NCI-H2227 treated with DMSO at 0.1 percent for 48 hours (cell line): ENCODE measurements at places on chromosomes 6 and 20.

DNA sequence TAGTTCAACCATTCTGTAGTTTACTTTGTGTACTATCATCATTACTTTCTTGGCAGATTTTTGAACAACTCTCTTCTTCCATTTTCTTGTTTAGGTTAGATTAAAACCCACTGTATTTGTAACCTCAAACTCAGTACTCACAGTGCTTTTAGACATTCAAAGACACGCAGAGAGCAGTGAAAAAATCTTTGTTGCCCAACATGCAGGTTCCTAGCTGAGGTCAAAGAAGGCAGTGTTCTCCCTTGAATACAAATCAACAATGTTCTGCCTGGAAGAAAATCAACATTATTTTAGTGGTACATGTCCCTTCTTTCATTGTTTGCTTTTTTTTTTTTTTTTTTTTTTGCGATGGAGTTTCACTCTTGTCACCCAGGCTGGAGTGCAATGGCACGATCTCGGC, 11.2 kb downstream of the CYB5R4 start:
- DNase-seq = no peak

GRCh38 chr6:81818901-81819361, 66.5 kb upstream of the TENT5A start:
- no peak for DNase-seq

DNA sequence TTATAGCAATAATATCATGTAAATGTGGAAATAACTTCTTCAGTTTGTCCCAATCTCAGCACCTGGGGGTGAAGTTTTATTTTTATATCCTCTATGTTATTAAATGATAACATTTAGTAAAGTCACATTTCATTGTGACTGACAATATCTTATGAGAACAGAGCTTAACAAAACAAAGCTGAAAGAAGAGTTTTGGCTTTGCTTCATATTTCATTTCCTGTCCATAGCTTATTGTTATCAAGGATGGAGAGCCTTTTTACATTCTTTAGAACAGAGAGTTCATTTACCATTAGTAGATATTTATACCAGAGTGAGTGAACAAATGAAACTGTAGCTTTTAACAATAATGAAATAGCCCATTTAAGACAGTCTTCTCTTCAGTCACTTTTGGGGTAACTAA, 231.9 kb upstream of the SGK1 start:
- no peak for DNase-seq

GRCh38 chr20:8602389-8603116, 466.3 kb upstream of the PLCB4 start:
- DNase-seq = no peak

DNA sequence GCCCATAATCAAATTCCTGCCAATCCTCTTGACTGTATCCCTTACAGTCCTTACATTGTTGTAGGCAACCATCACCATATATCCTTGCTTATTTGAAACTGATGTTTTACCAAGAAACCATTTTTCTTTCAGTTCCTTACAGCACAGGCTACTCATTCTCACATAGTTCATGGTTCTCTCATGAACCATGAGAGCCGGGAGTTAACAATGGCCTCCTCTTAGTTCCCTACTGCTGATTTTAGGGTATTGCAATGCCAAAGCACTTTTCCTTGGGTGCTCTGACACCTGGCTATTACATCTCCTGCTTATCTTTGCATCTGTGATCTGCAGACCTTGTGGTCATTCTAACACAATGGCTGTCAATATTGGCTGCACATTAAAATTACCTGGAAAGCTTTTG, 133.4 kb downstream of the MYB start:
- DNase-seq = no peak

DNA sequence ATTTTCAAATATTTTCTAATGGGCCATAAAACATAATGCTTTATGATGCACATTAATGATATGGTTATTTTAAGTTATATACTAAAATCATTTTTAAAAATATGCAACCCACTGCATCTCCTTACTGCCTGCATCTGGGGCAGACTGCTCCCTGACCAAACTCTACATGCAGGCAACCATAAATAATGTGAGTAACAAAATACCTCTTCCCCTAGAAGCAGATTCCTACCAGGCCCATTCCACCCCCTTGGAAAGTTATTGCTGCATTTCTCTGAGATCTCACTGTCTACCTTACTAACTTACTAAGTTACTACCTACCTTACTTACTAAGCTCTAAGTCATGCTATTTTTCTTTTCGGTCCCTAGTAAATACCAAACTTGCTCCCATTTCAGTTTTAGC, 71.8 kb downstream of the ATG5 start:
- DNase-seq = no peak

DNA sequence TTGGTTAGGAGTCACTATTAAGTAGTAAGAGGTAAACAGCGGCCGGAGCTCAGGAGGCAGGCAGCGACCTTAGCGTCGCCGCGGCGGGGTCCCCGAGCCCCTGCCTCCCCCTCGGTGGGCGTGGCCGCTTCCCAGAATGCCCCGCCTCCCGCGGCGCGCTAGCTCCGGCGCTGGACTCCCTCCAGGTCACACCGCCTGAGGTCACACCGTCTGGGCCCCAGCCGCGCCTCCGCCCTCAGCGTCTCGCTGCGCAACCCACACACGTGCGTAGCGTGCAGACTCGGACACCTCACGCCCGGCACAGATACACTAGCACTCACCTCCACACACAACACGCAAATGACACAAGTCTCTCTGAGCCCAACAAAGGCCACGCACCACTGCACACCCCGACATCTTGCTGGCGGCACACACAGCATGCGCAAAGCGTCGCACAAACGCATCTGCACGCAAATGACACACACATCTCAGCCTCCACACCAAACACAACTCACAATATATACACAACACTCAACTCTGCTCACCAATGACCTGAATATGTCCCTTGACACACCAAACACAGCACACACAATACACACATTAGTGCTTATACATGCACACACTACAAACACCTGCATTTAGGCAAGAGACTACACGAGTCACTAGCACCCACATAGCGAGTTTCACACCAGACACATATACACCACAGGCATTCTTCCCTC, 17.6 kb upstream of the CDKN1A start:
- DNase-seq = no peak

DNA sequence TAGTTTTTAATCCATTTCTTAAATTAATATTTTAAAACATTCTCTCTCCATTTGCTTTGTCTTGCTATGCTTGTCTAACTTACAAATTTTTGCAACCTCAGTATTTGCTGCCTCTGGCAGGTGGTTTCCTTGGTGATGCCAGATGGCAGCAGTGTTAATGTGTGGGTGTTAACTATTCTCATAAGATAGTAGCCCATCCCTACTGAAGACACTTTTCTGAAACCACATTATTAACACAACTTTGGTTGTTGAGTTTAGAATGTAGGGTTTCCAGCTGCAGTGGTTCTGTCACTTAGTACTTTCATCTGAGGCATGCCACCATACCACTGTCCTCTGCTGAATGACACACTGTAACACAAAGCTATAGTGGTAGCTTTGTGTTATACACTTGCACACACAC, 75.1 kb downstream of the MYO6 start:
- DNase-seq = no peak

DNA sequence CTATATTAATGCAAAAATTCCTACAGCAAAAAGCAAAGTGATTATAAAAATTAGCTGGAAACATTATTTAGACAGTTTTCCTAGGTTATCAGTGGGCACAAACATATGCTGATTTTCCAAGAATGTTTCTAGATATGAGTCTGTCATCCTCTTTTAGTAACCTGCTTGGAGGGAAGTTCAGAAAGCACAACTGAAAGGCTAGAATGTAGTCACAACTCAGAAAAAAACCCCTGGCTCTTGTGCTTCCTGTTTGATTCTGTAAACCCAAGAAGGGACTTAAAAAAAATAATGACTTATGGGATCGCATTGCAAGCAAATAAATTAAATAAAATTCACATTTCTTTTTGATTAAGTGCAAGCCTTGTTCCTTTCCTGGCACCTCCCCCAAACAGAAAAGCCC, 708.4 kb upstream of the EPHA7 start:
- DNase-seq = no peak

- no peak for DNase-seq
Measured at GRCh38 chr6:44386364-44386928, 1.1 kb upstream of the CDC5L start.

- DNase-seq = peak; percentile 57
Measured at GRCh38 chr6:142945446-142946180, 637 bp upstream of the HIVEP2 start.

DNA sequence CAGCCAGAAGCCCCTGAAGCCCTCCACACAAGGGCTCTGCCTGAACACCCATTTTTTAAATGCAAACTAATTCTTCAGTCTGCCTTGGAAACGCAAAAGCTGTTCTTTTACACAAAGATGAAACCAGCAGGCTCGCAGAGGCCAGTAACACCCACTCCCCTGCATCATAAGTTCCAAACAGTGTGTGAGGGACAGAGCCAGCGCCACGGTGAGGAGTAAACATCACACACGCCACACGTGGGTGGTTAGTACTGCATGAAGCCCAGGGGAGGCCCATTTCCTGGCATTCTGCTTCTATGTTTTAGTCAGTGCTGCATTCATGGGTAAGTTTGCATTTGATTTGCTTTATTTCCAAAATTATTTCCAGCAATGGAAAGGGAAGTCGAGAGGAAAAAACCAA, 217.7 kb upstream of the RIN2 start:
- DNase-seq = no peak

DNA sequence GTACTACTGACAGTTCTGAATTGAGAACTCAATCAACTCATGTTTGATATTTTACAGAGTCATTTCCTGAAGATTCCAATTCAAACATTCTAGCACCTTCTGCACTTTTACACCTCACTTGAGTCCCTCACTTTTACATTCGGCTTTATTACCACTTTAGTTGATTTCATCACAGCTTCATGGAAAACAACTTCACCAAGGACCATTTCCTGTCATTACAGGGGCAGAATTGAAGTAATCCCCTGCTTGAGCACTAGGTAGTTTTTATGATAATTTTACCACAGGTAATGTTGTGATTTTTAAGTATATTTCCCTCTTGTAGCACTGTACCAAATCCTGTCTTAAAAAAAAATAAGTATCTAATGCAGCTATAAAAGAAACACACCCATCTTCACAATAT, 312.9 kb downstream of the BTBD9 start:
- no peak for DNase-seq

GRCh38 chr6:129565366-129565765, 144.6 kb downstream of the ARHGAP18 start:
- no peak for DNase-seq

GRCh38 chr6:111238464-111239119, 151.3 kb downstream of the SLC16A10 start:
- no peak for DNase-seq

DNA sequence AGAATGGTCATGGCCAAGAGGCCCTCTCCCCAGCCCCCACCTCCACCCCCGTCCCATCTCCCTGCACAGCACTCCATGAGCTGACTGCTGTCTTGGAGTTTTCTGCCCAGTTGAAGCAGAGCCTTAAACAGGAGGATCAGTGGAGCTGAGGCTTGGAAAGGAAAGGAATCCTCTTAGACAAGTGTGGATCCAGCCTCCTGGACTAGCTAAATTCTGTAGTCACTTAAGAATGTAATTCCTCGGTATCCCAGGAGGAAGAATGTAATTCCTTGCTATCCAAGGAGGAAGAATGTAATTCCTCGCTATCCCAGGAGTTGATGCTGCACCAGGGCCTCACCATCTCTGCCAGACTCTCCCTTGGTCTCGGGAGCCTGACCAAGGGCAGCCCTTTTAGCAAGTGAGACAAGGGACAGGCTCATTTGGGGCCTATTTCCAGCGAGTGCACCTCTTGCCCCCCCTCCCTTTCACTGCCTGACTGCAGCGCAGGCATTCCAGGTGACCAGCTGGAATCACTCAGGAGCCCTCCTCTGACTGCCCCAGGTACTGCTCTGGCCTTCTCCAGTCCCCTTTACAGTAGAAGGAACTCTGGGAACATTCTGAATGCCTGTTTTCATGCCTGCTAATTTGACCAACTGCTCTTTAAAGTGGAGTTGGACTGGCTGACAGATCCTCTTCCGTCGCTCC, 76.2 kb downstream of the TCP11 start:
- no peak for DNase-seq

DNA sequence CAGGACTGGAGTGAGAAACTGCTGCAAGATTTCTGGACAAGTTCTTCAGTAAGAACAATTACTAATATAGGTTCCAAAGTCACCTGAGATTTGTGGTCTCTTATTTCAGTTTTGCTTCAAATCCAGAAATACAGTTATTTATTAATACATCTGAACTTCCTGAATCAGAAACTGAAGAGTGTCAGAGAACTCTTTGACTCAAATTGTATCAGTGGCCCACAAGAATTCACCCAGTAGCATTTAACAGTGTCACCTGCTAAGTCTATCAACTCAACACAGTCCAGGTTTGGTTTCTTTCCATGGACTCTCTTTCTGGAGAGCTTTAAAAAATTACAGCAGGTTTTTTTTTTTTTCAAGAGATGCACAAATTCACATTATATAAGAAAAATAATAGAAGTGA, 18.8 kb upstream of the NHSL1 start:
- DNase-seq = no peak

- DNase-seq = no peak
Measured at GRCh38 chr6:25366903-25367545, 87.8 kb downstream of the CARMIL1 start.

DNA sequence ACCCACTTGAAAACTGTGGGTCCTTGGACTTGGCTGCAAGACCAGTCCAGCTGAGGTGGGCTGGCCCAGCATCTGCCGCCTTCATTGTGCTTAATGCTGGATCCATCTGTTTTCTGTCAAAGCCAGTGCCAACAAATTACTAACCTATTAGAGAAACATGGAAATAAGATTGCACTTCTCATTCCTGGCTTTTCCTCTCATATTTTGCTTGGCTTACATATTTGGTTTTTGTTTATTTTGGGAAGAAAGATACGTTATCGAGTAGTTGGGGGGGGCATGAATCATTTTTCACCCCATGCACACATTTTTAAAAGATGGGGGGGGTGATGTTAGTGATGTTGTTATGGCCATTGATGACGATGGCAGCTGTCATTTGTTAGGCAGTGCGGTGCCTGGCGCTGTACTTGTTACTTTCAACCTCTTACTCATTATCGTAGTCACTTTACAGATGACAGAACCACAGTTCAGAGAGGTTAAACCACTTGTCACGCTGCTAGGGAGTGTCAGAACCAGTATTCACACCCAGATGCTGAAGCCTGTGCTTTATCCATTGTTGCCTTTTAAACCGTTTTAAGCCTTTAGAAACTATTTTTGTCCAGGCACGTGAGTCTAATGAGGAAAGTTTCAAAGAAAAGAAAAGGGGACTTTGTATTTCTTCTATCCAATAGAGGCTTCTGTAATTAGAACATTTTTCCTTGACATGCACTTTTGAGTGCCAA, 180.0 kb downstream of the TMEM242 start:
- DNase-seq = no peak

DNA sequence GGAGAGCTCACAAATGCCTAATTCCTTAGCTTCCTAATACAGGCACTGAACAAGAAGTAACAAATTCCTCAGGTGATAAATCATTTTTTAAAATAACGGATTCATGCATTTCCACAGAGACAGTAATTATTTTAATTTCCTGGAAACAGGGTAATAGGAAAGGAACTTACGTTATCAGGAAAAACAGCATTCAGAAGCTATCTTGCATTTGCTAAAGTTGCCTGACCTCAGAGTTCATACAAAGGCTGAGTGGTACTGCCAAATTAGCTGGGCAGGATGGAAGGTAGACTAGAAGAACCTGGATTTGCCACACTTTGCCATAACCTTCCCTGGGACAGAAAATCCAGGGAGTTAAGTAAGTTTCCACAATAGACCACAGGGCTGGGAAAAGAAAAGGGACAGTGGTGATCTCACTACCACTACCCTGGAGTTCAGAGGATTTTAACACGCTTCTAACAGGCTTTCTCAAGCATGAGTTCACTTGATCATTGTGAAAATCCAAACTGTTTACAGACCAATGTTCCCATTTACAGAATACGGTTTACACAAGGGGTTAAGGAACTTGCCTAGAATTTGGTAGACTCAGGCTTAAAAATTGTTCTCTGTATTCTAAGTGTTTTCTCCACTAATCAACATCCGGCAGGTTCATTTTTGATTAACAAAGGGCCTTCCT, 57.0 kb downstream of the KIF13A start:
- no peak for DNase-seq
